SK-MEL-5 (cell line): ENCODE measurements at places on chromosomes 2 and 18.

DNA sequence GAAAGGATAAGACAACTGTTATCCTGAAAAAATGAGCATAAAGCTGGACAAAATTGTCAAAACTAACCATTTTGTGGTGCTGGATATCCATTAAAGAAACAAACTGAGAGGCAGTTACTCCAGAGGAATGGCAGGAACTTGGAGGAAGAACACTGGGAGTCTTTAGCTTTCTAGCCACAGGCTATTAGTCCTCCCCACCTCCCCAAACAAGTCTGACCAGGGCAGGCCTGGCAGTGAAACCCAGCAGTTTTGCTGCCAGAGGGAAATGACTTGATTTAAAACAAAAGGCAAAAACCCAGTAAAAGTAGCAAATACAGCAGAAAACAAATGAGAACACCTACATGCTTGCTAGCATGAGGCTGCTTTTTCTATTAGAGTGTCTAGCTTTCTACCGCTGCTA, 34.9 kb downstream of the OSBPL1A start:
- DNase-seq, result peak; percentile 52

GRCh38 chr2:152407204-152407721, 72.3 kb downstream of the FMNL2 start:
- DNase-seq, result peak; percentile 42

- DNase-seq, result no peak
These were observed 180.6 kb upstream of the CCDC68 start for GRCh38 chr18:55139836-55140235.

- no peak for DNase-seq
These were observed 418.8 kb downstream of the ARHGAP15 start for GRCh38 chr2:143548032-143548431.

GRCh38 chr18:55317864-55318263, 270.1 kb downstream of the TCF4 start:
- no peak for DNase-seq

DNA sequence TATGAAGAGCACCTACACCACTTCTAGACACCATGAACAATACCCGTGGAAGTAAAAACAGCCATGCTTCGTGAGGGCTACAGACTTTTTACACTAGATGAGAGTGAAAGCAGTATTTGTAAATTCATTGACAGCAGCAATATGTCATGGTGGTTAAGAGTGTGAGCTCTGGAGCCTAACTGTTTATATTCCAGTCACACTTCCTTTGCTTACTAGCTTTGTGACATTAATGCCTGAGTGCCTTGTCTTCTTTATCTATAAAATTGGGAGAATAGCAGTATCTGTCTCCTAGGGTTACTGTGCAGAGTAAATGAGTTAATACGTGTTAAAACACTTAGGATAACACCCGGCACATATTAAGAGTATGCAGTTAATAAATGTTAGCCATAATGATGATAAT, 33.8 kb upstream of the RPRM start:
- no peak for DNase-seq

DNA sequence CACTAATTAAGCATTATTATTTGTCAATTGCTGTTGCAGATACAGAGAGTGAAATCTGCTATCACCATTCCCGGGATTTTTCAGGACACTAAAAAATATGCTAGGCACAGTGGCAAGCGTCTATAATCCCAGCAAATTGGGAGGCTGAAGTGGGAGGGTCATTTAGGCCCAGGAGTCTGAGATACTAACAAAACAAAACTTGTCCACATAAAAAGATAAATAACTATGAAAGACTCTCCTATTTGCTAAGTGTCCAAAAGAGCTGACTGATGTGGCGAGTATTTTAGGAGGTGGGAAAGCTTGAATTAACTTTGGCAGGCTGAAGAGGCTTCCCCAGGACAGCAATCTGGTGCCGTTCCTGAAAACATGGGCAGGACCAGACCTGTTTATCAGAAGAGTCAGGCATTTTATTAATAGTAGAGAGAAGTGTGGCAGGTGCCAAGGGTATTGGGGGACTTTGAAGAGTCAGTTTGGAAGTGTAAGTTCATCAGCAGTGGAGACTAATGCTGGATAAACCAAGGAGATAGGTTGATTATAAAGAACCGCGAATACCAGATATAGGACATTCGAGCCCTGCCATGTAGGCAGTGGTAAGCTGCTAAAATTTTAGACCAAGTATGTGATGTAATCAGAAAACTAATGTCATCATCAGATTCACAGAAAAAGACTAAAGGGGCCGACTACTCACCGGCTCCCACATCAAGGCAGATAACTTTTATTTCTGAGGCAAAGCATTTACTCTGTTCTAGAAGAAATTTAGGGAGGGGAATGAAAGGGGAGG, 201.8 kb downstream of the EPHA4 start:
- DNase-seq, result no peak

DNA sequence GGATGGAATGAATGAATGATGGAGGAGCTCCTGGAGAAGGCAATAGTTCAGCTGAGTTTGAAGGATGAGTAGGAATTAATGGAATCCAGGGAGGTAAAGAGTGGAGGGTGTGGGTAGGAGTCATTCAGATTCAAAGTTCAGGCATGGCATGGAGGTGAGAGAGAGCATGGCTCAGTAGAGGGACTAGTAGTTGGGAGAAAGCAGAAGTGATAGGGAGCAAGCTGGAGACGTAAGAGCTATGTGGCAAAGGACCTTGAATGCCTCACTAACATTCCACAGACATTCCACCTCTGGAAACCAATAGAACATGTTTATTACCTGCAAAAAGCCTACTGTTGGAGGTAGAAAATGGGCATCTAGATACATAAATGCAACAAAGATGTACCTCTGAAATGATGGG, 170.1 kb downstream of the HAUS1 start:
- DNase-seq, result no peak

- DNase-seq, result no peak
These were observed 243.9 kb upstream of the TANK start for GRCh38 chr2:160916300-160916699.

DNA sequence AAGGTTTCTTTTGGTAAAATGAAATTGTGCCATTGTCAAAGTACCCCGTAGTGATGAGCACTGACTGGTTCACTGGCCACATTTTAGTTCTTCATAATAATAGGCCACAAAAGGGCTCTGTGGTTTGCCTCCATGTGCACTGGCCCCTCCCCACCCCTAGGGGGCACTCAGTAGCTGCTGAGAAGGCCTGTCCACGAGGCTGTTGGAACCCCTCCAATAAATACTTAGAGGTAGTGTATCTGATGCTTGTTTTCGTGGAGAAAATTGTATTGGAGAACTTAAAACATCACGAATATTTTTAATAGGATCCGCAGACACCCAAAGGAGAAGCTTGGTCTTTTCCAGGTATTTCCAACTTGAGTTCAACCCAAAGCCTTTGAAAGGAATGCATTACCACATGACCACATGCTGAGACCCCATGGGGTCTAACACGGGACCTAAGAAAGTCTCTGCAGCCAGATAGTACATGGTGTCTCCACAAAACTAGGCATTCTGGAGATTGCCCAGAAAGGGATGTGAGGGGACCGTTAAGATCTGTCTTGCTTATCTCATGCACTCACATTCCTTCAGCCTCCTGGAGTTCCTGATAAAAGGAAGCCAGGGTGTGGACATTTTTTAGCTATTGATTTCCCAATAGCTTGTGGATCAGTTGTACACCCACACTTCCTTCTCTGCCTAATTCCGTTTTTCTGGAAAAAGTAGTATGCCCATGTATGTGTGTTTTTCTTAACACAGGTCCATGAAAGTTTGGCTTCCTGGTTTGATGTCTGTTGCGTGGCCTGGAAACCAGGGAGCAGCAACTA, 28.5 kb upstream of the NOSTRIN start:
- peak; percentile 84 for DNase-seq

GRCh38 chr2:41997561-41997960, 50.3 kb upstream of the PKDCC start:
- DNase-seq, result no peak

DNA sequence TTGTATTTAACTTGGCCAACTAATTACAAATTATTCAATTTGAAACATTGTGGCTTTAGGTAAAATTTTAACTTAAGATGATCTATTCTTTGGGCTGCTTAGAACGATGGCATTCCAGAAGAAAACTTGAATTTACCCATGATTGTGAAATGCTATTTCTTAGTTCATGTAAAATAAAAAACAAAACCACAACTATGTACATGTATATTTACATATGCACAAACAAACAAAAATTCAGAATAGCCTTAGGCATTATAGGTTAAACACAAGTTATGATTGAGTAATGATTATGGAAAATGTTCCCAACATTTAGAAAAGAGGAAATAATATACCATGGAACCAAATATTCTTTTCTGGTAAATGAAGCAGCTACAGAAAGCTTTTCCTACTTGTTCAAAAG, 3.5 kb upstream of the SMCHD1 start:
- DNase-seq, result no peak

DNA sequence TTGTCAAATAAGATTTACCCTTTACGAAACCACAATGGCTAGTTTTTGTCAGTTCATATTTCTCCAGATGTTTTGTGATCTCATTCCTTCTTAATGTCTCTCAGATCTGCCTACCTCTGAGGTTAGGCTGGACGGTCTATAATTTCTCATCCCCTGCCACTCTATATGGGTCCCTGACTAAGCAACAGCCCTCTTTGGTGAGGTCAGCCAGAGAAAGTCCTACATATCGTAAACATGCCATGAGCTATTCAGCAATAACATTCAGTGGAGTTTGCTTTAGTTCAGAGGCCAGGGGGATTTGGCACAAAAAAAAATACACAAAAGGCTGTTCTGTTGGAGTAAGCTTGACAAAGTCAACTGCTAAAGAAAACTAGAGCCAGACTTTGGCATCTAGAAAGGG, 192.1 kb upstream of the NCKAP5 start:
- no peak for DNase-seq

- DNase-seq, result no peak
These were observed 110.6 kb upstream of the SLC35G4 start for GRCh38 chr18:11498821-11499220.

DNA sequence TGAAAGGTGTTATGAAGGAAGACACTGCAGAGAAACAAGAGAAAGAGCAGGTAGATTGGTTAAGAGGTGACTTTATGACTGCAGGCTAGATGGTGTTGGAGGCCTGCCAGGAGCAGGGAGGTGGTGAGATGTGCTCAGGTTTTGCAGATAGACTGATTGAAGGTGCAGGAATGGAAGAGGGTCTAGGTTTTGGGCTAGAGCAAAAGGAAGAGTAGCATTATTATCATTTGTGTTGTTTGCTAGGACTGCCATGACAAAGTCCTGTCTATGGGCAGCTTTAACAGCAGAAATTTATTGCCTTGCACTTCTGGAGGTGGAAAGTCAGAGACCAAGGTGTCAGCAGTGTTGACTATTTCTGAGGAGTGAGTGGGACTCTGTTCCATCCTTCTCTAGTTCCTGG, 172.9 kb upstream of the SOX11 start:
- DNase-seq, result no peak

DNA sequence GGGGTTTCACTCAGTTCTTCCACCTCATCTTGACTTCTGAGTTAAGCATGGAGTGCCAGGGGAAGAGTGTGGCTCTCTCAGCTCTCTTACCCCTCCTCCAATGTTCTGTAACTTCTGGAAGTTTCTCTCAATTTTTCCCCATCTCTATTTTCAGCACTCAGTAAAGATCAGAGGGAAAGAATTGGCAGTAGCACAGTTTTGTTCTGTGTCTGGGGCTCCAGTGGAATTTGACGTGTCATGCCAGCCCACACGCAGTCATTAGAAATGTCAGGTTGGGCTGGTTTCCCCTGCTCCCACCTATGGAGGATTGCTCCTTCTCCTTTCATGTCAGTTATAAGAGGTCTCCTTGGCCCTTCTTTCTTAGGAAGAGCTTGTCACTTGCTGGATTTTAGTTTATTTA, 104.6 kb upstream of the COL3A1 start:
- no peak for DNase-seq

DNA sequence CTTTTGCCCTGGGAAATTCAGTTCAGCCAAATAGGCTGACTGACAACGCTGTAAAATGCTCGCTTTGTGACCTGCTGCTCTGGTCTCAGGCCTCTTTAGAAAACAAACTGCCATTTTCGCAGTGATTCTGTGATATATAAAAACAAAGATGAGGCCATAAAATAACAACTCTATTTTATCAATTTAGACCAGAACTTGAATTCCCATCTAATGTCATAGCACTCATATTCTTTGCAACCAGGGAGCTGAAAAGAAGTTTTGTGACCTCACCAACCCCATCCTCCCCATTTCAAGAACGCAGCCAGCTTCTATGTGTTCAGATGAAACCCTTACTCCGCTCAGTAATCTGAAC, 40.3 kb downstream of the TCF4 start:
- DNase-seq, result no peak

DNA sequence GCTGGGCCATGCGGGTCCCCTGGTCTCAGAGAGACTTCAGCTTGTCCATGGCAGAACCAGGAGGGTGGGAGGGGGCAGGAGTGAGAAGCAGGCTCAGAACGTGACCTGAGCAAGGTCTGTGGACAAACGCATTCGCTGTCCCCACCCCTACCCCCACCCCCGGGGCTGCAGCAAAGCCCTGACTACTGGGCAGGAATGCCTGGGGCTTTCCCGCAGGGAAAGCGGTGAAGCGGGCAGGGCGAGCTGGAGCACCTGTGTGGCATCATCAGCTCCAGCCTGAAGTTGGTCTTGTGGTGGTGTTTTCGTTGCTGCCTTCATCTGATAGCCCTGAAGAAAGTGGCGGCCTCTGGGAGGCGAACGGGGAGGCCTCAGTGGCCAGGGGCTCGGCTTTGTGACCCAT, 26.1 kb upstream of the ALKAL2 start:
- no peak for DNase-seq

GRCh38 chr2:237022533-237022932, 63.2 kb upstream of the COPS8 start:
- no peak for DNase-seq

- DNase-seq, result peak; percentile 34
These were observed 16.5 kb upstream of the ACSL3 start for GRCh38 chr2:222844323-222844722.

GRCh38 chr2:86021396-86022378, 84.0 kb downstream of the POLR1A start:
- DNase-seq, result no peak

- DNase-seq, result no peak
These were observed 40.9 kb downstream of the HS1BP3 start for GRCh38 chr2:20609995-20610357.

DNA sequence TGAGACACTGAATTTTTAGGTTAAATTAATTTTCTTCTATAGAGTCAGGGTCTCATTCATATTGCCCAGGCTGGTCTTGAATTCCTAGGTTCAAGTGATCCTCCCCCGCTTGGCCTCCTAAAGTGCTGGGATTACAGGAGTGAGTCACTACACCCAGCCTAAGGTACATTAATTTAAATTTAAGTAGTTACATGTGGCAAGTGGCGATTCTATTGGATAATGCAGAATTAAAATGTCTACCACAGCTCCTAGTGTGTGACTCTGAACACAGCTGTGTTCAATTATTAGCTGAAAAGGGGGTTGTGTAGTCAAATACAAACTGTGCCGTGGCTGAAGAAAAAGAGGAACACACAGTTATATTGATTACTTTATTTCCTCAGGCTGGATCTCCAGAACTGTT, 2.2 kb upstream of the CAD start:
- no peak for DNase-seq

DNA sequence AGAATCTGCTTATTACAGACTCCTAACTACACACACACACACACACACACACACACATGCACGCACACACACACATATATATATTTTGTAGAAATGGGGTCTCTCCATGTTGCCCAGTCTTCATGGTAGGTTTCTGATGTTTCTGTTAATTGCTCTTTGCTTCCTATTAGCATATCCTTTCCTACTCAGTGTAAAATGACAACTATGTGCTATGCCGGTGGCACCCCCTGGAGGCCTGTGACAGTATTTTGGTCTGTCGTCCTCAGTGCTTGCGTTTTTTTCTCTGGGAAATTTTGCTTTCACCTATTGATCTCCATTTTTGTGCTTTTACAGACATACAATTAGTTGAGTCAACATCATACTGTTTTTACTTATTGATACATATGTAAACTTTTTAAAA, 322.1 kb downstream of the LRRTM1 start:
- DNase-seq, result peak; percentile 67

GRCh38 chr2:206368933-206369569, 74.3 kb upstream of the ADAM23 start:
- DNase-seq, result no peak
